NCI-H510A treated with DMSO at 0.1 percent for 48 hours (cell line): ENCODE measurements at places on chromosomes 3 and 15.

DNA sequence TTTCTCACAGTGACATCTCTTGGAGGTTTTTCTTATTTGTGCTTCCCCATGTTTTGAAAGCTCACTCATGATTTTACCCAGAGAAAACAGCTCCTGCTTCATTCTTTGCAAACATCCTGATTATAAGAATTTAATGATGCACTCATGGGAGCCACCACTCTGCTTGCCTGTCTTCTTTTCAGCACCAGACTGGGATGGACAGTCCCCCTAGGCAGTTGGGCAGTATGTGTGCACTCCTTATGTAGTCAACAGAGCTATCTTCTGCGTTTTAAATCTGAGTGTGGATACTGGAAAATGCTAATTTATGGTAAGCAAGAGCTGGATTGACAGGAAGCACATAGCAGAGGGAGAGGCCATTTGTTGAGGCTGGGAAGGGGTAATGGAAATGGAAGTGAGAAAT is 276.1 kb downstream of the AGBL1 start:
- no peak for DNase-seq

- no peak for DNase-seq
Observed at GRCh38 chr3:102916532-102916931, 481.7 kb downstream of the ZPLD1 start.

- DNase-seq: no peak
Observed at GRCh38 chr3:113086560-113087461, 96.0 kb downstream of the GTPBP8 start.

- DNase-seq: no peak
Observed at GRCh38 chr3:179229177-179229576, 21.7 kb downstream of the KCNMB3 start.

GRCh38 chr3:190325923-190326322 is 3.7 kb upstream of the CLDN1 start:
- DNase-seq: no peak
